ENCODE measurements at places on chromosomes 2 and 18. TPM values are rescaled to one million over a fixed set of nuclear protein-coding genes. Genes with fewer than 3 reads are reported as not detected.

PCGF1 gene
- total RNA-seq = 25.9 TPM

AGXT gene
- not detected for total RNA-seq

TRIB2 gene
- total RNA-seq = 89.7 TPM

IL1F10 gene
- not detected for total RNA-seq

UXS1 gene
- total RNA-seq = 49.5 TPM

NPAS2 gene
- total RNA-seq = 29.7 TPM

CCDC85A gene
- 5.4 TPM for total RNA-seq

LTBP1 gene
- total RNA-seq = 214 TPM

TMEM198 gene
- 0.96 TPM for total RNA-seq

DSEL gene
- 55.0 TPM for total RNA-seq

LIMS3 gene
- 1.1 TPM for total RNA-seq

RSAD2 gene
- total RNA-seq = 0.85 TPM

PLEKHA3 gene
- total RNA-seq = 6.5 TPM

SP9 gene
- total RNA-seq = not detected

IRS1 gene
- 19.6 TPM for total RNA-seq

EIPR1 gene
- total RNA-seq = 28.2 TPM

HOXD9 gene
- total RNA-seq = not detected

STON1 gene
- total RNA-seq = 20.0 TPM

AMER3 gene
- total RNA-seq = not detected

SERPINB3 gene
- not detected for total RNA-seq

TEX44 gene
- not detected for total RNA-seq

SRD5A2 gene
- total RNA-seq = not detected

KLHL29 gene
- total RNA-seq = 2.9 TPM

GPR155 gene
- total RNA-seq = 4.4 TPM

C2orf72 gene
- 0.38 TPM for total RNA-seq

C18orf54 gene
- total RNA-seq = 3.1 TPM

SCRN3 gene
- total RNA-seq = 29.3 TPM

All from regular cardiac myocyte (primary cell).